ENCODE measurements at places on chromosomes 6 and 20.

DNA sequence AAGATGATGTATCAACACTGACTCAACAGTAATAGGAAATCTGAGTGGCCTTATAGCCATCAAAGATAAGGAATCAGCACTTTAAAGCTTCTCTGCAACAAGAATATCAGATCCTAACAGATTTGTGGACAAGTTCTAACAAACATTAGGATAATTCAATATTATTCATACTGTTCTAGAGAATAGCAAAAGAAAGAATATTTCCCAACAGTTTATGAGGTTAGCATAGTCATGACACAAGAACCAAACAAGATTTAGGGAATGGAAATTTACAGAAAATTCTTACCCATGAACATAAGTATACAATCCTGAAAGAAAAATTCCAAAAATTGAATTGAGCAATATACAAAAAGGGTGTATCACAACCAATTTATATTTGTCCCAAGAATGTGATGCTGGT lies 64.3 kb upstream of the BTBD3 start:
- DNase-seq: no peak

DNA sequence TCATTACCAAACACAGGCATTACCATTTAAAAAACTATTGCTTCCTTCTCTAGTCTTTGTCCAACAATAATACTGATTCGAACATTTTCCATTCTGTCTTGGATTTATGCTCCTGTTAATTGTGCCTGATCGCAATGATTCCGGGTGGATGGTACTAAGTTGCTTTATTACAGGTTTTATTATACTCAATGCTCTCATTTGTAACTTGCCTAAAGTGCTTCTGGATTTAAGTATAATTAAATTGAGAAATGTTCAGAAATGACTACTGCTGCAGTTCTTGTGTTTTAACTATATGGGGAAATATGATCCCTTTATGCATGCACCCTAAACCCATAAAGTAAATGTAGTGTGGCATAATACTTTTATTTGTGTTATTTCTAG lies 7.2 kb downstream of the TFAP2A start:
- DNase-seq: no peak

GRCh38 chr6:56501993-56502392 lies 140.7 kb downstream of the DST start:
- no peak for DNase-seq

GRCh38 chr6:14451594-14452374 lies 334.2 kb downstream of the CD83 start:
- DNase-seq: no peak

- DNase-seq: no peak
These were observed 568 bp downstream of the PREP start for GRCh38 chr6:105402090-105402938.

GRCh38 chr20:21396599-21397340 lies 556 bp downstream of the NKX2-4 start:
- DNase-seq: no peak

DNA sequence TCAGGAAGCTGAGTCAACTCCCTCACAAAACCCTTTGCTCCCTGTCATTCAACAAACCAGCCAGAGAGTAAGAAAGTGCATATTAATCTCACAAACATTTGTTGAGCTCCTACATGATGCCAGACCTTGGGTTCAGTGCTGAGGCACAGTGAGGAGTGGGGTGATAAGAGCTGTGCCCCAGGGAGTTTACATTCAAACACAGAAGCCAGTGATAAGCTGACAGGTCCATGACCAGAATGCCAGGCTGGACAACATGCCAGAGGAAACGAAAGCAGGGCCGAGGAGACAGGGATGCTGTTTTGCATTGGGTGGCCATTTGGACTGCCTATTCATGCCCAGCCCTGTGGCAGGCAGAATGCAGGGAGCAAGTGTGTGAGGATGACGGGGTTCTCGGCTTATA lies 76.7 kb downstream of the LRFN2 start:
- no peak for DNase-seq

DNA sequence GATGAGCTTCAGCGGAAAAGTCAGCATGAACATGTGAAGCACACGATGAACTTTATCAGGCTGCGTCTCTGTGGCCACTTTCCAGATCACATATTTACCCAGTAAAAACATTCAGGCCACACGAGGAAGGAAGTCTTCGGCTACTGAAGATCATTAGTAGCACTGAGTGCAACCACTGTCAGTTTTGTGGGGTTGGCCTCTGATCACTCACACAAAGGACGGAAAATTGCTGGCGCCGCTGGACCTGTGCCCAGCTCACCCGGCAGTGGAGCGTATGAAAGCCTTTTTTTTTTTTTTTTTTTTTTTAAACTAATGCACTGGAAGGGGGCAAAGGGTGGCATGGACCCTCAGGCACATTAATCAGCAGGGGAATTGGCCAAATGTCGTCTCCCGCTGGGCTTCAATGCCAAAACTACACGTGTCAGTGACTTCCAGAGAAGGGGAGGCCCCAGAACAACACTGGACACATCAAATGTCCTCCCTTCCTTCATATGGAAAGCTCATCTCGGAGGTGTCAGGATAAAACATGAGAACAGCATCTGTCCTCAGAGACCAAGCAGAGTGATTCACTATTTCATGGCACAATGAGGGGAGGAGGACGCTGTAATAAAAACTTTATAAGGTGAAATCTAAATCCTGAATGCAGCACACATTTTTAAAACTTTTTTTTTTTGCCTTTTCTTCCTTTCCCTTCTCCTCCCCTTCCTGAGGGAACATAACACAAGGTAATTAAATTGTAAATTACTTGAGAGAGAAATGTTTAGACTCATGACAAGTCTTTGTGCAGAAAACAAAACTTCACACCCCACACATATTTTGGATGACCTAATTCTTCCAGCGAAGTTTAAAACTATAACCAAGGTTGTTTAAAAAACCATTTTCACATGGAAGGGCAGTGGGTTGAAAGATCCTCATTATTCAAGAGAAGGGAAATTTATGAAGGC lies 223.4 kb downstream of the FOXC1 start:
- DNase-seq: no peak

DNA sequence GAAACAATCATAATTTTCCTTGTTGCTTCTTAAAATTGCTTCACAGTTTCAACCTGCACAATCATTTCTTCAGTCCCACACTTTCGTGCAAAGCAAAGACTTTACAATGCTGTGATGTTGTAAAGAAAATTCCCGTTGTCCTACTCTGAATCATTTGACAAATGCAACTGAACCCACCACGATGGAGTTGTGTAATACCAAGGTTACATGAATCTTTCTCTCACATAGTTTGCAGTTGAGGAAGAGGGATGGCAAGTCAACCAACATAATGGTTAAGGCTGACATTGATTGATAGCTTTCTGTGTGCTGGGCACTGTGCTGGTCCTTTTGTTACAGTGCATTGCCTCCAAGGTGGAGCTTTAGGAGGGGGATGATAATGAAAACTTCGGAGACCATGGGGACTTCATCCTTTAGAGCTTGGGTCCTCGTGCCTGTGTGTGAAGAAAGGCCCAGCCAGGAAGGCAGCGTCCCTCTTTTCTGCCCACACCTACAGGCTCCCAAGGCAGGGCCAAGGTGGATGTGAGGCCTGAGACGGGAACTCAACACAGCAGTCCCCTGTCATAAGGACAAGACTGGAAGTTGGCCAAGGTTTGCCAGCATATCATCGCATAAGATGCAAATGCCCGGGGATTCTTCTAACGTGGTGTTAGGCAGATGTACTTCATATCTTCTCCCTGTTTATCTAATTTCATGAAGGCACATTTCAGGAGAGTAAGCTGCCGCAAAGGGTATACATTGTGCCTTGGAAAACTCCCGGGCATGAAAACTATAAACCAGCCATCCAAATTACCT lies 96.9 kb downstream of the LY86 start:
- no peak for DNase-seq

DNA sequence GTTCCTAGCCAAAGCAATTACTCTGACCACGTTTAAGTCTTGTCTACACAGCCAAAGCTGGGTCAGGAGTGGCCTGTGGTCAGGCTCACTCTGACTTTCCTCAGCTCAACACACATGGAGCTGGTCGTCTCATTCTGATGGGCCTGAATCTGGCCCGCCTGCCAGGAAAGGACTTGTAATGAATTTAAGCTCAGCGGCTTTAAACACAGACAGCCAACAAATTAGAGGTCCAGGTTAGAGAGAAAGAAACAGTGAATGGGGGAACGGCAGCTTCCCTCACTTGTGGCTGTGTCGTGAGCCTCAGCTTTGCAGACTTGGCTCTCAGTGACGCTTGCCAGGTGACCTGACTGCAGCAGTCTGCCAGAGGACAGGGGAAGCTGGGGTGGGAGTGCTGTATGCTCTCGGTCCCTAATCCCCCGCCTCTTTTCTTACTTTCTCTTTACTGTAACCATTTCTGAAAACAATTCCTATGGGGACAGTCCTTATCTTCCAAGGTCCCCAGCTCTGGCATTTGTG lies 121.9 kb upstream of the AGPAT4 start:
- no peak for DNase-seq

DNA sequence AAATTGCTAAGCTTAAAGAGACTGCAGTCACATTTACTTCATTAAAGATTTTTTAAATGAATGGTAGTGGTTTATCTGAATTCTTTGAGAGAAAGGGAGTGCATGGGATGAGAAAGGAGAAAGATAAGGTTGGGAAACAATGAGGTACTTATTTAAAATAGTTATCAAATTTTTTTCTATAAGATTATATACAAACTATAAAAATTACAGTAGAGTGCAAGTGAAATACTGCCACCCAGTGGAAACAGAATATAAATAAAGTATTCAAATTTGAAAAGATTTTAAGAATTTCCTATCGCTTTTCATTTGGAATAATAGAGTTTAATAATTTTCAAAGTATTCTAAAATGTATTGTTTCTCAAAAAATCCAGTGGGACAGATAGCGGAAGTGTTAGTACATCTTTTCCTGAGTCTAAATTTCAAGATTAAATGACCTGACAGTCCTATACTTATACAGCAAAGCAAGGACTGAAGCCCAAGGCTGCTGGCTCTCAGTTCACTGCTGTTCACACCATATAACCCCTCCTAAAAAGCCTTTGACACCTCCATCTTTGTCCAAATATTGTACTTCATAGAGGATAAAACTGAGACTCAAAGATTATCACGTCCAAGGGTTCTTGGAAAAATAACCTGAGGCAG lies 31.1 kb downstream of the EPM2A start:
- DNase-seq: no peak

DNA sequence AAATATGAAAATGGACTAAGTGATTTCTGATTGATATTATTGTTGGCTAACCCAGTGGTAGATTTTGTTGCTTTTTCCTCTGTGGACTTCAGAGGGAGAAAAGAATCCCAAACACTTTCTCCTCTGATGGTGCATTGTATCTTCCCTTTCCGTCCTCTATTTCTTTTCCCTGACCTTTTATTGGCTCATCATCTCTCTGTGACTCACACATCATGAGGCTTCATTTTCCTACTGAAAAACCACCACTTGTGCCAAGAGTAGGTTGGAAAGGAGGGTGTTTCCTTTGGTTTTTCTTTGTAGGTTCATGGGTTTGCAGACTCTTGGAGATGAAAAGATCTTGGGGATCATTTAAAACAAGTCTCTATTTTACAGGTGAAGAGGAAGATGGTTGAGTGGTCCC lies 311.7 kb upstream of the JAG1 start:
- no peak for DNase-seq

GRCh38 chr6:101926149-101926925 lies 532.8 kb downstream of the GRIK2 start:
- DNase-seq: no peak

DNA sequence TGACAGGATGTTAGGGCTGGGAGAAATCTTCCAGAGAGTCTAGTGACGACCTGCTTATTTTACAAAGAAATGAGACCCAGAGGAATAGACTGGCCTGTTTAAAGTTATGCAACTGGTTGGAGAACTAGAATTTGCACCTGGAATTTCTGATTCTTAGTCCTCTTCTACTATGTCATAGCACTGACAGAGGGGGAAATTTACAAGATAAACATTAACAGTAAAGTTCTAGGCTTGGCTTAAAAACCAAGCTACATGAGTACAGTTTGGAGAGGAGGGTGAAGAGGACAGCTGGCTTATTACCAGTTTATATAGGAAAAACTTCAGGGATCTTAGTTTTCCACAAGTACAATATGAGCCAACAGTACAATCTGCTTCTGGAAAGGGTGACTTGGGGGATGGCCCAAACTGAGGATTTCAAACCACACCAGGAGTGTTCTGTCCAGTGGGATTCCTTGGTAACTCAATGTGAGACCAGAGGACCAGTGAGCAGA lies 269.6 kb downstream of the CD109 start:
- no peak for DNase-seq

DNA sequence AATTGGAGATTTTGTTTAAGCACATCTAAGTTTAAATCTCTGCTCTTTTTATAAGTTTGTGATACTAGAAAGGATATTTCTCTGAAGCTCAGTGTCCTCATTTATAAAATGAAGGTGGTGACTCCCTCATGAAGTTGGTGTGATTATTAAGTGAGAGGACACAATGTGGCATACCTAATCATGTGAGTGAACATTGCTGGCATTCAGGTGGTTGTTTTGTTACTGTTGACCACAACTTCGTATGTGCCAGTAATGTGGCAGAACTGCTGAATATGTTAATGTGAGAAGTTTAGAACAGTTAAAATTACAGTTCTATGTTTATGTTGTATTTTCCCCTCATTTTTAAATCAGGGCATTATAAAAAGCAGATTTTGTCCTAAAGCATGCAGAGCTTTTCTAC lies 127.2 kb downstream of the STXBP5 start:
- no peak for DNase-seq

GRCh38 chr6:81298751-81299150 lies 453.7 kb downstream of the TENT5A start:
- no peak for DNase-seq

DNA sequence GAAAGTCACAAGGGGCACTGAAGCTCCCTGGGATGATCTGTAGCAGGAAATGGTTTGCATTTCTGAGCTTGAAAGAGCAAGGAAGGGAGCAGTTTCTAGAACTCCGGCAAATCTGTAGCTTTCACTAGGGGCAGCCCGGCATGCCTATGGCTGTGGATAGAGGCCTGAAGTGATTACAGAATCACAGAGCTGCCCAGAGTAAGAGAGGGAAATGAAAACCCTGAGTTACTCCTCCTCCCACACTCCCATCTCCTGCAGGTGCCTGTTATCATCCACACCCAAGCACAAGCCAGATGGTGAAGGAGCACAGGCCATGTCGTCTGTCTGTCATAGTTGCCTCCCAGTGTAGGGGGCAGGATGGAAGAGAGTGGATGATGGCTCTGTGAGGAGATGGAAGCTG lies 37.1 kb downstream of the HLA-F start:
- no peak for DNase-seq

DNA sequence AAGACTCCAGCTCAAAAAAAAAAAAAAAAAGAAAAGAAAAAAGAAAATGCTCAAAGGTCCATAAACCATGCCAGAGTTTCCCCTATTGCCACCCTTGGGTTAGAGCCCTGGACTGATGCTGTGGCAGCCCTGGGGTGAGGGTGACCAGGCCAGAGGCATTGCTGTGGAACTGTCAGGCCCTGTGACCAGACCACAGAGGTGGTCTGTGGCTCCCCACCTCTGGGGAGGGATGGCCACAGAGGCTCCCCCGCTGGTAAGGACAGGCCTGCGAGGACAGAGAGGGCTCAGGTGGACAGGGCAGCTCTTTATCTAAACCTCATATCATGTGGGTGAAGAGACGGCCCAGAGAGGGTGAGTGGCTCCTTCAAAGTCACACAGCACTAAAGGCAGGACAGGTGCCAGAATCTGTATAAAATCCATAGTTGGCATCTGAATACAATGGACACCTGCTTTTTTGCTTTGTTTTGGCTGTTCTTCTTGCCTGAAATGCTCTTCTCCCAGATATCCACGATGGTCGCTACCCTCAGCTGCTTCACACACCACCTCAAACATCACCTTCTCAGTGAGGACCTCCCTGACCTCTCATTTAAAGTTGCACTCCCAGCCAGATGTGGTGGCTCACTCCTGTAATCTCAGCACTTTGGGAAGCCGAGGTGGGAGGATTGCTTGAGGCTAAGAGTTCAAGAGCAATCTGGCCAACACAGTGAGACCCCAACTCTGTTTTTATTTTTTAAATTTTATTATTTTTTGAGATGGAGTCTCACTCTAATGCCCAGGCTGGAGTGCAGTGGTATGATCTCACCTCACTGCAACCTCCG lies 22.5 kb upstream of the SPDEF start:
- DNase-seq: no peak

Data from hippocampal formation (tissue), 2 donors.